Fibroblast of skin of left biceps (primary cell): ENCODE measurements at places on chromosomes 16 and 17.

DNA sequence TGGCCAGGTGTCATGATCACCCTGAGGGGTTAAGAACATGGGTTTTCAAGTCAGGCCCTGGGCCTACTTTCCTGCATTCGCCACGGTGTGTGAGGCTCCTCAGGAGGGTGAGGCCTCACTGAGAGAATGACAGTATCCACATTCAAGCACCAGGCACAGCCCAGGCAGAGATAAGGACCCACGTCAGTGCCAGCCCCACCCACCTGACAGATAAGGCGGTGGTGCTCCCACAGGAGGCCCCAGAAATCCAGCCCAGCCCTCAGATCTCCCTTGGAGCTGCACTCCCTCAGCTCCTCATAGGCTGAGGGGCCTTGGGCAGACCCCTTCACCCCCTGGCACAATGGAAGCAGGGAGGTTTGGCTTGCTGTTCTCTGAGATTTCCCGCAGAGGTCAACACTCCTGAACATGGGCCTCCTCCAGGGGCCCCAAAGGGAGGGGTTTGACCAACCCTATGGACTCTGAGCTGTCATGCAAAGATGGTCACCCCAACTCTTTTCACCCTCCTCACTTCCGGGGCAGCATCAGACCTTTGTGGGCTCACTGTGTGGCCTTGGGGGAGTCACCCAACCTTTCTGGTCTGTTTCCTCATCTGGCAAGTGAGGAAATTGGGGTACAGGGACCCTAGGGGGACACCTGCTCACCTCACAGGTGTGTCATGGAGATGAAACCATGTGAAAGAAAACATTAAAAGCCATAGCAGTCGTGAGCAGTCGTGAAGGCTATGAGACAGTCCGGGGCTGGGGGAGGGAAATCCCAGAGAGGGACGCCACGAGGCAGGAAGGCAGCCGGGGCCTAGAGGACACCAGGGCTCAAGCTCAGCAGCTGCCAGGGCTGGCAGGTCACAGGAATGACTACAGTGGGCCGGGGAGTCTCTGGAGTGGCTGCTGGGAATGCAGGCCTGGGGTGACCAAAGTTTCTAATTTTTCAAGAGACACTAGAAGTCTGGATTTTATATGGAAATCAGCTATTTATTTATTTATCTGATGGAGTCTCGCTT is 15.4 kb downstream of the PLLP start:
- DNase-seq: no peak

DNA sequence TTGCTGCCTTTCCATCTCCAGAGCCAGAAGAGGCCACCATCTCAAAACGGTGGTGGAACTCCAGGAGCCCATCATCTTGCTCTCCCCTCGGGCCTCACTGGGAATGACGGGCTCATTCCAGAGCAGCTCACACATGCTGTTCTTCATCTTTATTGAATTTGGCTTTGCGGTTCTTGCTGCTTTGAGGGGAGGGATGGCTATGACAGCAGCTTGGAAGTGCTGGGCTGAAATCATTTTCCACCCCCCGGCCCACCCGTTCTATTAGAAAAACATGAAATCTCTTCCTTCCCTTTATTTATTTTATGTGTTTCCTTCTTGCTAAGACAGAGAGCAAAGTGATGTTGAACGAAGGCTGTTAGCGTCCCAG is 149.8 kb upstream of the RPL38 start:
- no peak for DNase-seq

- no peak for DNase-seq
Measured at GRCh38 chr17:39198186-39198566, 707 bp upstream of the CACNB1 start.

DNA sequence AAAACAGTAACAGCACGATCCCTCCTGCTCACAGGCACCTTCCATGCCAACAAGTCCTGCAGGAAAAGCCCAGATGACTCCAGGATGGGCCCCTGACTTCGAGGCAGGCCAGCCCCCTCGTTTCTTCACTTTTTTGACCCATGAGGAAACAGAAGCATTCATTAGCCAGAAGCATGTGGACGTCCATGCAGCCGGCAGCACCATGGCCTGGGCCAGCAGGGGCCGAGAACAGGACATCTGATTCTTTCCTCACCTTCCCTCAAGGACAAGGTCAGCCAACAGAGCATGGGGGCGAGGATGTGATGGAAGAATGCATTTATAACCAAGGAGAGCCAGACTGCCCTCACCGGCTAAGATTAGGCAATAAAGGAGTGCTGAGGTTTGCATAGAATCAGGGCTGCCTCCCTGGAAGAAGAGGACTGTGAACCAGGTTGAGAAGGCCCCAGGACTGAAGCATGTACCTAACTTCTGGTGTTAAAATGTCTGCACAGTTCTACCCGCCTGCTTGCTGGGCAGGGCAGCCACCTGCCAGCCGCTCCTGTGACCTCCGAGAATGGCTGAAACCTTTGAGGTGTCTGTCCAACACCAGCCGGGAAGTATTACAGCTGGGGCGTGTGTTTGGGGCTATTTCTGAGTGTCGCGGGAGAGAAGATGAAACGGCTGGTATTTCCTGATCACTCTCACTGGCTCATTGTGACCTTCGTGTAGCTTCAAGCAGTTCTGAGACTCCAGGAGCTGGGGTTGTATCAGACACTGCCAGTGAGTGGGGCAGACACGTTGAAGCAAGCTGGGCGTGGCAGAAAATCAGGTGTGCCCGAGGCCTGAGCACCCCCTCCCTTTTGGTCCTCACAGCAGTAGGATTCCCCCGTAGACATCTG is 94.0 kb upstream of the TNRC6C start:
- DNase-seq: no peak

- no peak for DNase-seq
Measured at GRCh38 chr17:71964559-71964958, 156.3 kb upstream of the SOX9 start.

DNA sequence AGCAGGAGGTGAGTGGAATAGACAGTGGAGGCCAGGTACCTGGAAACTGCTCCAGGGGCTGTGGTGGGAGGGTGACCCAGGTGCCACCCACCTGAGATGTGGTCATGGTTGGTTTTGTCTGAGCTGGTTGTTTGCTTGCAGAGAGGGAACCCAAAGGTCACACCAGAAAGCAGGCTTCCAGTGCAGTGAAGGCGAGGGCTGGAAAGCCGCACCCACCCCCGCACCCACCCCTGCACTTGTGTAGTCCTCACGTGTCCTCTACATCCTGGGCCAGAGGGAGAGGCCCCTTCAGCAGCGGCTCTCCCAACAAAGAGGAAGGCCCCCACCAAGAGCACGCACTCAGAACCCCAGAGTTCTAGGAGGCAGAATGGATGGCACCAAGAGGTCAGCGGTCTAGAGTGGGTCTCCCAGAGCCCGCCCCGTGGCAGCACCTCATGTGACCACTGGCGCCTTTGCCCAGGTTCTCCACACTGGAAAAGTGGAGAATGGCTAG is 92.6 kb upstream of the CBX4 start:
- DNase-seq: no peak

- DNase-seq: no peak
Measured at GRCh38 chr17:75249564-75249963, 11.8 kb downstream of the GGA3 start.

- no peak for DNase-seq
Measured at GRCh38 chr17:79243603-79243990, 169.0 kb downstream of the ENGASE start.

GRCh38 chr17:830950-831349 is 48.8 kb downstream of the MRM3 start:
- DNase-seq: no peak

GRCh38 chr17:60971515-60972369 is 294.1 kb downstream of the BCAS3 start:
- DNase-seq: peak; percentile 5
